Activated naive CD4-positive, alpha-beta T cell (primary cell): ENCODE measurements at places on chromosomes 1 and 21.

DNA sequence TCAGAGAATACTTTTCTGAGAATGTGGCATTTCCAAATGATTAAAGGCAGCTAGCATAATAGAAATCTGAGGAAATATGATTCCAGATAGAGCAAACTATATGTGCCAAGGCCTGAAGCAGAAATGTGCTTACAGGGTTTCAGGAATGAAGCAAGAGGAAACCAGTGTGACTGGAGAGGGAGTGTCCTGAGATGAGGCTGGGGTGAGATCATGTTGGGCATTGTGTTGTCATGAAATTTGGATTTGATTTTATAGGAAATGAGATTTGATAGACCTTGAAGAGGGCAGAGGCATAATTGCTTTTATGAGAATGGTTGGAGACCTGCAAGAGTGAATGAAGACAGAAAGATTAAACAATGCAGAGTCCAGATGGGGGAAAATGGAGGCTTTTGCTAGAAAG lies 338.1 kb upstream of the SNX7 start:
- no peak for DNase-seq

DNA sequence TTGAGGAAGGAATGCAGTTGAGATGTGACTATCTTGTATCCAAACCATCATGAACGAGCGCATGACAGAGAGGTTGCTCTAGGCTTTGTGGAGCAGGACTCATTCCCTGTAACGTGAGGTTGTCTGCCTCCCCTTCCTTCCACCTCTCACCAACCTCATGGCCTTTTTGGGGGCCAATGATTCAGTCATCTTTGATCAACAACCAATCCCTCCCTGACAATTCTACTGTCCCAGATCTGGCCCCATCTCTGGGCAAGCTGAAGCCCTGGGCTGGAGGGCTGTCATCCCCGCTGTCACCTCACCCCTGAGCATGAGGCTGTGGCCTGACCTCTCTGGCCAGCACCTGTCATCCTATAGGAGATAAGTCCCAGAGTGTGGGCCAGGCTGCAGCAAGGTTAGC lies 19.7 kb downstream of the MTARC1 start:
- no peak for DNase-seq

DNA sequence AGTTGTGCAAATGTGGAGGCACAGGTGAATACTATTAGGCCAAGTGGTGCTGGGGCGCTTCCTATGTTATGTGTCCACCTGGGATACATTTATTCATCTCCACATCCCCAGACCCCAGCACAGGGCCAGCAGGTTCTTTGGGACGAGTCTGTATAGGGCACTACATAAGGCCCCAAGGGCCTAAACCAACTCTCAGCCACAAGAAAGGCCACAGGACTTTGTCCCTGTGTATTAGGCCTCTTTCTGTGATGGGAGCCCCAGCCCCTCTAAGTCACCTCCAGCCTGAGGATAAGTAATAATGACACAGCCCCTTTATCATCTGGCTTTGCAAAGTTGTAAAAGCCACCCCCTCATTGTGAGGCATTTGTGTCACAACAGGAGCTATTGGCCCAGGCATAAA lies 79.2 kb upstream of the CD1D start:
- no peak for DNase-seq

DNA sequence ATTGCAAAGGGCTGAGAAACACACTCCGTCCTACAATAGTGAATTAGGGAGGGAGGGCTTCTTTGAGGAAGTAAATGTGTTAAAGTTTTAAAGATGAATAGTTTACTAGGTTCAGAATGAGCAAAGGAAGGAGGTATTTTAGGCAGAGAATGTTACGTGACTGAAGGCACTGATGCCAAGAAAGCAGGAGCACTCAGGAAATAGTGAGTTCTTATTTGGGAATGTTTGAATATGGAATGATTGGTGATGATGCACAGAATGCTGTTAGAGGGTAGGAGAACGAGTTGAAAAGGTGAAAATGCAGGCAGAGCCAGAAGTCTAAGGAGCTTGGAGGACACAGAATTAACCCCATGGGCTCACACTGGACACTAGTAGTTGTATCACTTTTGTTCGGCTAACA lies 108.0 kb downstream of the NRIP1 start:
- DNase-seq: no peak

GRCh38 chr21:32328595-32328994 lies 29.9 kb downstream of the MRAP start:
- no peak for DNase-seq

GRCh38 chr1:34186741-34187494 lies 10.2 kb downstream of the C1orf94 start:
- DNase-seq: no peak
